ENCODE measurements at places on chromosomes 4 and X. TPM values are rescaled to one million over a fixed set of nuclear protein-coding genes. Genes with fewer than 3 reads are reported as not detected.

DDX53 gene
- not detected for polyA plus RNA-seq

ENAM gene
- 0.58 TPM for polyA plus RNA-seq

ETDB gene
- polyA plus RNA-seq = not detected

TXK gene
- 0.05 TPM for polyA plus RNA-seq

CXCL8 gene
- polyA plus RNA-seq = 1.2 TPM

MCUB gene
- polyA plus RNA-seq = 27.4 TPM

MGARP gene
- polyA plus RNA-seq = 18.8 TPM

DCAF16 gene
- 19.6 TPM for polyA plus RNA-seq

FAM241A gene
- 1.7 TPM for polyA plus RNA-seq

RPA4 gene
- 0.08 TPM for polyA plus RNA-seq

Measured in fibroblast of lung (primary cell).